ENCODE measurements at places on chromosomes 16 and 17.

DNA sequence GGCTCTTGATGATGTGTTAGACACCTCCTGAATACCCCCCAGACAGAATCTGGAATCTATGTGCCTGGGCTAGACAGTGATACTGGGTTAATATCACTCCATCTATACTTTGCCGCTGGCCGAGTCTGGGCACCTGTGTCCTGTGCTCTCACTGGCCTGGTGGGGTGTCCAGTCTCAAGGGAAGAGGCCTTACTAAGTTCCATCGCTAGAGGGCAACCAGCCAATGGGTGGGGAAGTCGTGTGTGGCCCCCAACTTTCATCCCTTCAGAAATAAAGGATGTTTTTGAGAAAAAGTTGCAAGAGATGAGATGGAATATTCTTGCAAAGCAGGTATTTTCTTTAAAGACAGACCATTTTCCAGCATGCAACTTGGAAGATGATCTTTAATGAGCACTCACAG is 1.6 kb upstream of the GLP2R start:
- DNase-seq: no peak

- DNase-seq: no peak
Measured at GRCh38 chr17:6465206-6466003, 21.1 kb downstream of the PIMREG start.

- DNase-seq: no peak
Measured at GRCh38 chr17:9872852-9873251, 32.2 kb downstream of the RCVRN start.

GRCh38 chr17:79520167-79521165 is 90.4 kb downstream of the RBFOX3 start:
- DNase-seq: no peak

DNA sequence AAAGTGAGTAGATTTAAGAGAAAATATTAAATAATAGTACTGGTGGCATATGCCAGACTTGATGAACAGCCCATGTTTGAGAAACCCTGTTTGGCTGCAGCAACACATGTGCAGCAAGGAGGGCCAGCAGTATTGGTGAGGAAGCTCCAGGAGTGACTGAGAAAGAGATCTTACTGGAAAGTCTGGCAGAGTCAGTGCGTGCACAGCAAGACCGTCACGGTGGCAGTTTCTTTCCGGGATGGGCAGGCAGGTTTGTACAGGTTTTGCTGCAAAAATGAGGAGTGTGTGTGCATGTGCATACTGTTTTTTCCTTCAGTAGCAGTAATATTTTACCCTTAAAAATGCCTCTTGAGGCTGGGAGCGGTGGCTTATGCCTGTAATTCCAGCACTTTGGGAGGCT is 41.4 kb downstream of the KSR1 start:
- no peak for DNase-seq

GRCh38 chr17:1947229-1947742 is 77.8 kb downstream of the RTN4RL1 start:
- no peak for DNase-seq

GRCh38 chr17:41837761-41838538 is at the start of gene KLHL10:
KLHL10 (plus strand) TSS chr17:41837825; CDS start chr17:41837933, 108 bp downstream.
- no peak for DNase-seq
